ENCODE measurements at places on chromosomes 7 and 10.

- no peak for DNase-seq
These were observed 100.6 kb upstream of the SEMA3E start for GRCh38 chr7:83749495-83749894.

DNA sequence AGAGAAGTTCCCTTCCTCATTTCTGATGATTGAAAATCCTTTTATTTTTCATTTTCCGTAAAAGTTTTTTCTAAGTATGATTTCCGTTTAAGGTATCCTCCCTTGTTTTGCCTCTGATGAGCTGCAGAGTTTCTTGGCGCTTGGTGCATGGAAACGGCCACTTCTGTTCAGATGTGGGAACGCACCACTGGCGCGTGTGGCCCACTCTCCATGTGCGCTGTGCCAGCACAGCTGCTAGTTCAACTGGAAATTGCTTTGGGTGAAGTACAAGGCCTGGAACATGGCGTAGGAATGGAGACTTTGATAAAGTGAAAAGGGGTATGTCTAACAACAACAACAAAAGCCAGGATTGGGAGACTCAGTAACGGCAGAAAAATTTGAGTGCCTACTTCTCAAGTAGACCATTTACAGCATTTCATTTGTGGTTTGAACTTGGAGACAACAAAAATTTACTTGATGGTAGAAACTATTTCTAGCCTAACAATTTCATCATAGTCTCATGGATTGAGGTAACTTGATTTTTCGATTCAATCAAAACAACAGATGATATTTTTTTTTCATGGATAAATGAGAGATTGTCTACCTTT lies 364.2 kb downstream of the SUGCT start:
- no peak for DNase-seq

DNA sequence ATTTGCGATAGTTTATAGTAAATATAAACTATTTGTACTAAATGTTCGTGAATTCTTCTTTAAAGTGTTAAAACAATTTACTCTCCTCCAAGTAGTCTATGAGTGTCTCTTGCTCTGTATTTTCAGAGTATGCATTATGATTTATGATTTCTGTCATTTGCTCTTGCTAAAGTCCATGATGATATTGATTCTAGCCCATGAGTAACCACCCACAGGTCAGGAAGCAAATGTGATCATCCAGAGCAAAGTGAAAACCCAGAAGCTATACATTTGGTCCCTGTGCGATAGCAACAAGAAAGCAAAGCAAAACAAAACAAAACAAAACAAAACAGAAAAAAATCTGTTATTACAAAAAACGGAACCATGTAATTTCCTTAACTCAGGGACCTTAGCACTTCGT lies 225.9 kb downstream of the HDAC9 start:
- no peak for DNase-seq

GRCh38 chr10:110912374-110912773 lies 6.6 kb downstream of the BBIP1 start:
- DNase-seq: no peak

GRCh38 chr10:95097805-95098204 lies 28.5 kb upstream of the CYP2C8 start:
- no peak for DNase-seq

Data from stimulated activated CD4-positive, alpha-beta T cell treated with anti-CD3 and anti-CD28 coated beads, TNF-alpha, amount 100 ng/mL, for 1 hour (primary cell).